Heart left ventricle (tissue), 16 donors: ENCODE measurements at places on chromosomes 11 and 22. TPM values are rescaled to one million over a fixed set of nuclear protein-coding genes. Genes with fewer than 3 reads are reported as not detected.

PEX16 gene
- total RNA-seq = 14.6 TPM

KBTBD3 gene
- 2.8 TPM for total RNA-seq

MUC6 gene
- not detected for total RNA-seq

DNA sequence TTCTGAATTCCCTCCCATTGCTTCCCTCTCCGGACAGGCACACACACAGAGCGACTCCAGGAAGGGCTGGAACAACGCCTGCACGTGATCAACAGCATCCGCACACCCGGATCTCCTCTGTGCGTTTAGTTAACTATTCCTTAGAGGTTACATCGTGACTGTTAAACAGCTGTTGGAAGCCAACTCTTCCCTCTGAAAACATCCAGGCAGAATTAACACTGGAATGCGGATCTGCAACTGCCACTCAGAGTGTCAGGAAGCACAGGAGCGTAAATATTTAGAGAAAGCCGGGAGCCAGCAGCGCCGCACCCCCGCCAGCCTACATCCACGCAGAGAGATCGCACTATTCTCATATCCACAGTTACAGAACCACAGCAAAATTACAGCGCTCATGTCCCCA is 46.2 kb downstream of the SHANK2 start:
- no peak for DNase-seq
- H3K27ac ChIP-seq = no peak overlapping the region
- H3K27me3 ChIP-seq = peaks cover 10% of the 10 kb centered on the region
- H3K4me1 ChIP-seq = no peaks in the 10 kb centered on the region
- no peaks in the 10 kb centered on the region for H3K36me3 ChIP-seq
- no peak overlapping the region for H3K4me3 ChIP-seq

DNA sequence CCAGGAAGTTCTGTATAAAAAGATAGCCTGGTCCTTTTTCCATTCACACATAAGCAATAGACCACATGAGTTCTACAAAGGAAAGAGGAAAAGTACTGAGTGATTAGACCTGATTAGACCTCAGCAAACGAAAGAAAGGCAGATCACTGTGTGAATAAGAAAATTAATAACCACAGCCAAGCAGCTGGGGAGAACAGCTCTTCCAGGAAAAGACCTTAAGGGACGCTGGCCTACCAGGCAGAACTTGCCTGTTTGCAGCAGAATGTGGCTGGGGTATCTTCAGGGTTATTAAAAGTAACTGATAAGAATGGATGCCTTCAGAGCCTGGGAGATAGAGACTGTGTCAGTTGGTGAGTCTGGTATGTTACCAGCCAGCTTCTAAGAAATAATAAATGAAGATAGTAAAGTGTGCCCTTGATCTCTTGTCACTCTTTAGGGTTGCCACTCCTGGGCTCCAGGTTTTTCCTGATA is 172.9 kb downstream of the DBX1 start:
- no peaks in the 10 kb centered on the region for H3K36me3 ChIP-seq
- no peaks in the 10 kb centered on the region for H3K27me3 ChIP-seq
- no peak for DNase-seq

DNA sequence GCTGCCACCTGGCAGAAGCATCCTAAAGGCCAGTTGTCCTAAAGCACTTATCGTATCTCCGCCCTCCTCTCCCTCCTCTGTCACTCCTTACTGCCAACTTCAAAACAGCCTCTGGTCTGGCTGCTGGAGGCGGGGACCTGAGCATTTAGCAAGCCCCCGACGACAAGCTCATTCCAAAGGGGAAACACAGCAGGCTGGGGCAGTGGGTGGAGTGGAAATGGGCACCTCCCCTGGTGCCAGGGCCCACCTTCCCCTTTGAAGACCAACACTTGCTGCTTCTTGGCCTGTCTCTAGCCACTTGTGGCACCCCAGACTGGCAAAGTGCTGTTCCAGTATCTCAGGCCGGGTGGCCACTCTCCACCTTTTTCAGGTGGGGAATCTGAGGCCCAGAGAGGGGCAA is 3.6 kb downstream of the MAP3K11 start:
- peak overlapping the region; percentile 97 for H3K27ac ChIP-seq
- H3K4me1 ChIP-seq = peaks cover 61% of the 10 kb centered on the region
- peak overlapping the region; percentile 100 for H3K4me3 ChIP-seq
- H3K27me3 ChIP-seq = no peaks in the 10 kb centered on the region
- no peak for DNase-seq

GRCh38 chr11:61742391-61742790 is 10.0 kb upstream of the MYRF start:
- H3K4me1 ChIP-seq = peaks cover under 1% of the 10 kb centered on the region
- DNase-seq = peak; percentile 56
- no peak overlapping the region for H3K27ac ChIP-seq
- no peaks in the 10 kb centered on the region for H3K36me3 ChIP-seq
